H1 (cell line): ENCODE measurements at places on chromosomes 7 and 10. TPM values are rescaled to one million over a fixed set of nuclear protein-coding genes. Genes with fewer than 3 reads are reported as not detected.

Gene MKX
- 0.21 and 0.52 TPM in 2 replicates for polyA plus RNA-seq

Gene POU6F2
- polyA plus RNA-seq = 1.1 and 2.5 TPM in 2 replicates

Gene OR6V1
- polyA plus RNA-seq = not detected in 2 replicates

Gene DDC
- 0.05 TPM in 1 of 2 replicates, not detected in the other for polyA plus RNA-seq

Gene GPER1
- polyA plus RNA-seq = 0.47 and 0.78 TPM in 2 replicates

Gene SYT15
- 0.39 and 0.58 TPM in 2 replicates for polyA plus RNA-seq

Gene NPTX2
- 19.2 and 25.6 TPM in 2 replicates for polyA plus RNA-seq

Gene NRG3
- 4.2 and 6.0 TPM in 2 replicates for polyA plus RNA-seq

Gene DNAJC12
- polyA plus RNA-seq = 0.33 and 0.86 TPM in 2 replicates

Gene POLR2J2
- 1.8 and 2.1 TPM in 2 replicates for polyA plus RNA-seq

DNA sequence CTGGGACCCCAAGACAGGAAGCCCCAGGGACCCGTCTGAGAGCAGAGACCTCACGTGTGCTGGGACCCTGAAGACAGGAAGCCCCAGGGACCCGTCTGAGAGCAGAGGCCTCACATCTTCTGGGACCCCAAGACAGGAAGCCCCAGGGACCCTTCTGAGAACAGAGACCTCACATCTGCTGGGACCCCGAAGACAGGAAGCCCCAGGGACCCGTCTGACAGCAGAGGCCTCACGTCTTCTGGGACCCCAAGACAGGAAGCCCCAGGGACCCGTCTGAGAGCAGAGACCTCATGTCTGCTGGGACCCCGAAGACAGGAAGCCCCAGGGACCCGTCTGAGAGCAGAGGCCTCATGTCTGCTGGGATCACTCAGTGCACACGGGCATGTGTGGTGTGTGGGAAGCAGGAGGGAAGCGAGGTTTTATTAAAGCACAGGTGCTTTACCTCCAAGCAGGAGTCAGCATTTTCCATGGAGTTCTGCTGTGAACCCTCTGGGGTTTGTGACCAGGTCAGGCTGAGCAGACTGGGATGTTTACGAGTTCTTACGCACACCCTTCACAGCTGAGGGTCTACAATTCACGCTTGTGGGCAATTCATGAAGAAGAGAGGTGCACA, 590.6 kb downstream of the DNAJB6 start:
- no peaks in the 10 kb centered on the region for H3K36me3 ChIP-seq
- H3K27me3 ChIP-seq = no peaks in the 10 kb centered on the region
- H3K4me3 ChIP-seq = no peak overlapping the region
- DNase-seq = no peak
- no peak overlapping the region for H3K27ac ChIP-seq

- H3K27ac ChIP-seq = no peak overlapping the region
- no peak for DNase-seq
- no peaks in the 10 kb centered on the region for H3K27me3 ChIP-seq
- peaks cover 11% of the 10 kb centered on the region for H3K36me3 ChIP-seq
- H3K4me3 ChIP-seq = no peak overlapping the region
- no peaks in the 10 kb centered on the region for H3K4me1 ChIP-seq
Observed at GRCh38 chr10:127020260-127020659, 115.0 kb downstream of the DOCK1 start.

- H3K27me3 ChIP-seq = no peaks in the 10 kb centered on the region
- no peak overlapping the region for H3K4me3 ChIP-seq
- no peaks in the 10 kb centered on the region for H3K36me3 ChIP-seq
- no peaks in the 10 kb centered on the region for H3K4me1 ChIP-seq
- DNase-seq = no peak
Observed at GRCh38 chr10:132640326-132641125, 102.9 kb downstream of the INPP5A start.

DNA sequence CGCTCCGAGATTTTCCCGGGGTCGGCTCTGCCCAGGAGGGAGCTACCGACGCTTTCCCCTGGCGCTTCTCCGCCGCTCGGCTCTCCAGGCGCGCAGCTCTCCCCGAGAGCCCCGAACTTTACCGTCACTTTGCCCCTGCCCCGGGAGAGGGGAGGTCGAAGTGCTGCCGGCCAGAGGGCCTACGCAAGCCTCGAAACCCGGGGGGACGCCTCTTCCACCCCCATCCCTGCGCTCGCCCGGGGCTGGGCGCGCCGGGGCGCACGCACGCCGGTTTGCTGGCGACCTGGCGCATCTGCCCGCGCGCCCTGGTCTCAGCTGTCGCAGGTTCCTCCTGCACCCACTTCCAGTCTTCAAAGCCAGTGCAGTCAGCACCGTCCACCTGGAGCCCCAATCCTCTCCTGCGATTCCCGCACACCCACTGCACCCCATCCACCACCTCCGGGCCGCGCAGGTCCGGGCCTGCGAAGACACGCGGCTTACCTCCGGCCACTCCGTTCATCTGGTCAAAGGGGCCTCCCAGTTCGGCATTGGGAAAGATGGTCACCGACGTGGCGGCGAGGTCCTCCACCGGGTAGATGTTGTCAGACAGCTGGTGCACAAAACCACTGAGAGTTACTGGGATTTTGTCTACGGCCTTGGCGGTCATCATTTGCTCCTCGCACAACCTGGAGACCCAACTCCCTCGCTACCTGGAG, 638 bp downstream of the EGR2 start:
- H3K27ac ChIP-seq = no peak overlapping the region
- peak; percentile 69 for DNase-seq
- no peaks in the 10 kb centered on the region for H3K36me3 ChIP-seq
- H3K4me1 ChIP-seq = peaks cover 2% of the 10 kb centered on the region; the same call in 1 of the 2 replicates

- peaks cover 26% of the 10 kb centered on the region for H3K36me3 ChIP-seq
- no peaks in the 10 kb centered on the region for H3K4me1 ChIP-seq
- H3K27ac ChIP-seq = no peak overlapping the region
- H3K4me3 ChIP-seq = no peak overlapping the region
- H3K27me3 ChIP-seq = no peaks in the 10 kb centered on the region
Observed at GRCh38 chr10:87519582-87519981, 14.9 kb downstream of the MINPP1 start.

- no peaks in the 10 kb centered on the region for H3K27me3 ChIP-seq
- H3K36me3 ChIP-seq = no peaks in the 10 kb centered on the region
- H3K4me3 ChIP-seq = no peak overlapping the region
- no peak overlapping the region for H3K27ac ChIP-seq
- DNase-seq = no peak
Observed at GRCh38 chr7:94008537-94008936, 4.4 kb upstream of the BET1 start.

GRCh38 chr7:25847336-25848070, 304.5 kb upstream of the NFE2L3 start:
- no peak for DNase-seq
- no peak overlapping the region for H3K4me3 ChIP-seq
- no peaks in the 10 kb centered on the region for H3K36me3 ChIP-seq
- H3K4me1 ChIP-seq = no peaks in the 10 kb centered on the region

- no peak overlapping the region for H3K4me3 ChIP-seq
- H3K4me1 ChIP-seq = no peaks in the 10 kb centered on the region; the same call in none of the 2 replicates
- no peaks in the 10 kb centered on the region for H3K36me3 ChIP-seq
- DNase-seq = peak; percentile 47
- no peaks in the 10 kb centered on the region for H3K27me3 ChIP-seq
Observed at GRCh38 chr7:140005754-140006503, 56.8 kb downstream of the PARP12 start.

GRCh38 chr7:115066050-115066449, 144.2 kb downstream of the MDFIC start:
- no peak overlapping the region for H3K27ac ChIP-seq
- DNase-seq = no peak
- no peak overlapping the region for H3K4me3 ChIP-seq
- H3K4me1 ChIP-seq = no peaks in the 10 kb centered on the region
- H3K36me3 ChIP-seq = no peaks in the 10 kb centered on the region
- H3K27me3 ChIP-seq = no peaks in the 10 kb centered on the region

DNA sequence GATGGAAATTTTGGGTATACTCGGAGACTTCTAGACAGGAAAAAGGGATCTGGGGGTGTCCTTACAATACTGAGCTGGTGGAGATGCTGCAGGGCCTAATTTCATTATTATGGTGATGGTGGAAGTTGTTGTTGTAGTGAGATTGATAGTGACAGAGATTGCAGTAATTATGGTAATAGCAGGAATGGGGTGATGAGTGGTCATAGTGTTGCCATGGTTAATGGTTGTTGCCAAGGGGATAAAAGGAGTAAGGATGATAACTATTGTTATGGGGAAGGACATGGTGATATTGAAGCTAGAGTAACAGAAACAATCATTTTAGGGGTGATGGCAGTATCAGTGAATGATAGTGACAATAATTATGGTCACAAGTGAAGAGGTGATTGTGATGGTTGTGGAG, 27.1 kb upstream of the LBX1 start:
- no peak for DNase-seq

DNA sequence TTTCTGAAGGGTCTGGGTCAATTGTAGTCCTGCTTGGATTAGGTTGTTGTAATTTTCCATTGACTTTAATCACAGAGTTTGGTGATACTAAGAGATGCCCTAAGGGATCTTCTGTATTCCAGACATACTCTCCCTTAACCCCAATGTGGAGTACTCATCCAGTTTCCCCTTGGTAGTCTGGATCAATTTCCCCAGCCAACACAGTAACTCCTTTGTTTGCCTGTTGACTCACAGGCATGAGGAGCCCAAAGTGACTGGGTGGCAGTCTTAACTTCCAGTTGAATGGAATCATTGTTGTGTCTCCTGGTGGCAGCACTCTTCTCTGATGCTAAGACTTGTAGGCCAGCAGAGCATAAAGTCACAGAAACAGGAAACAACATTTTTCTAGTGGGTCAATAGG, 41.5 kb upstream of the PIK3CG start:
- DNase-seq = no peak
- no peaks in the 10 kb centered on the region for H3K27me3 ChIP-seq
- H3K36me3 ChIP-seq = no peaks in the 10 kb centered on the region
- H3K4me1 ChIP-seq = peaks cover 3% of the 10 kb centered on the region
- no peak overlapping the region for H3K27ac ChIP-seq

DNA sequence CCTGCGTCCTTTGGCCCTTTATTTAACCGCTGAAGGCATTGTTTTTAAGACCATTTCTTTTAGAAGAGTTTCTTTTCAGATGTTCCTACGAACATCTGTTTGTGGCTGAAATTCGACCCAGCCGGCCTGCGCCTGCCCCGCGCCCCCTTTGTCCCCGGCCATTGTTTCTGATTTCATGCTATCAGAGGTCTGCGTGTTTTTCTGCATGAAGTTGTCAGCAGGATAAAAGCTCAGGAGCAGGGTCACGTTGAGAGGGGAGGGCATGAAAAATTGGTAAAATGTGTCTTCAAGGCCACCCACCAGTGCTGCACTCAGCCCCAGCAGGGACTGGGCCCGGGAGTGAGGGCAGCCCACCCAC, 43.1 kb downstream of the NKX6-2 start:
- H3K27me3 ChIP-seq = no peaks in the 10 kb centered on the region
- H3K36me3 ChIP-seq = no peaks in the 10 kb centered on the region
- no peak overlapping the region for H3K4me3 ChIP-seq
- peaks cover 17% of the 10 kb centered on the region for H3K4me1 ChIP-seq
- no peak overlapping the region for H3K27ac ChIP-seq
